ENCODE measurements at places on chromosomes 3 and 15. TPM values are rescaled to one million over a fixed set of nuclear protein-coding genes. Genes with fewer than 3 reads are reported as not detected.

DNA sequence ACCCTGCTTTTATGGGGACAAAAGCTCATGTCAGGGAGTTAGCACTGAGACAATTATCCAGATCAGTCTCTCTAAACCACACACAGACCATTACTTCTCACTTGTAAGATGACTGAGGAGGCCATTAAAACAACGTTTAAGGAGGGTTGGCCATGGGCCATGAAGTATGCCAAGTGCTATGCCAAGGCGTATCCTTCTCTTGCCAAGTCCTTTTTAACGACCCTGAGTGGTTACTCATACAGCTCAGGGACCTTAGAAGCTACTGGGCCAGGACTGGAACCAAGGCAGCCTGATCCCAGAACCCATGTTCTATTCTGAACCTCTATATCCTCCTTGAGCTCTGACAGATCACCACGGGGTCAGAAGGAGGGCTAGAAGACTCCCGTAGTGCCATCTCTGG is 50.0 kb downstream of the NMNAT3 start:
- DNase-seq = no peak

DNA sequence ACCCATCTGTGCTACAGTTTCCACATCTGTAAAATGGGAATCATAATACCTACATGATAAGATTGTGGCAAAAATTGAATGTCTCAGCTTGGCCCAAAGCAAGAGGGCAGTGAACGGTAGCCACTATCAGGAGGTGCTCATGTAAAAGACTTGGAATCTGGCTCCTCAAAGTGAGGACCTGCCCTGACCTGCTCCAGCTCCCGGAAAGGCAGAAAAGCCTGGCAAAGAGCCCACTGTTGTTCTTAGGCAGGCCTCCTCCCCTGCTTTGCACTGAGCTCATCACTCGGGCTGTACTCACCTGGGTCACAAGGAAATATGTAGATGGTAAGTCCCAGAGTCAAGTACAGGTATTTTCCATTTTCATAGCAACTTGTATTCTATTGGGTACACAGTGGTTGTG is 250.7 kb upstream of the TBL1XR1 start:
- DNase-seq = no peak

GRCh38 chr3:119604878-119605277 is 7.2 kb downstream of the PLA1A start:
- DNase-seq = no peak

- DNase-seq = peak; percentile 83
Measured at GRCh38 chr15:46312133-46312740, 677.4 kb downstream of the SQOR start.

Gene TJP1
- total RNA-seq = 90.6 TPM
